ENCODE measurements at places on chromosomes 1 and 21.
A peak's percentile ranks its signal among the peaks of the same experiment; 100 is the strongest.

GRCh38 chr1:15975805-15976680 is at the start of gene ZBTB17:
Gene ZBTB17 (minus strand): TSS chr1:15976101. CDS start chr1:15948495, 27,606 bp downstream.
- peak; percentile 98 for DNase-seq

DNA sequence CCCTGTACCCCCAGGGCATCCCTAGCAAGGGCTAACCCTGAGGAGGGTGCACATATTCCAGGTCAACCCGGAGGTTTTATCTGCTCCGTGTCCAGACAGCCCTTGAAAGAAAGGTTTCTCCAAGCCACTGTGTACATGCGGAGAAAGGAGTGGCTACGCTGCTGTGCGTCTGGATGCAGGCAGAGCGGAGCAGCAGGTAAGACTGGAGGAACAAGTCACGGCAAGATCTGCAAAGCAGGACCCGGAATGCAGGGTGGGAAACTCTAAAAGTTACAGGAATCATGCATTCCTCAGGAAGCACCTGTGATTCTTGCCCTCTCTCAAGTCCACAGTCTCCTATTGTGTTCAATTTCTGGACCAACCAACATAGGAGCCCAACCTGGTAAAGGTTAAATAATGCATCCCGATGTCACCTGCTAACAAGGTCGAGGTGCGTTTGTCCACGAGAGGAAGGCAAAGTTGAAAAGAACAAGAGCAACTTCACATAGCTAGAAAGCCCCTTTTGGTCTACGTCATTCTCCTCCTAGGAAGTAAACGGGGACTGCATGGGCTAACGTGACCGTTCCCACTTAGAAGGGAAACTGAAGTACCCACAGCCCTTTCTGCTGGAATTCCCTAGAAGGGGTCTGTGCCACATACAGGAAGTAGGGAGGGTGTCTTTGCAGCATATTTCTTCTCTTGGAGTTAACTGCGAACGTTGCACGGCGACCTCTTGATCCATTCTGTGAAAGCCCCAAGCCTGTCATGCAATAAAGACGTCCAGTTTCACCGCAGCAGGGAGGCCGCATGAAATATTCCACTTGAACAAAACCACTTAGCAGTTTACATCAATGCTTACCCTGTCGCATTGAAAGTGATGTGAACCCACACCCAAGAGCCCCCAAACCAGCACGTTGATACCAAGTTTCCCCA is 5.8 kb downstream of the TIAM1 start:
- no peak for DNase-seq

DNA sequence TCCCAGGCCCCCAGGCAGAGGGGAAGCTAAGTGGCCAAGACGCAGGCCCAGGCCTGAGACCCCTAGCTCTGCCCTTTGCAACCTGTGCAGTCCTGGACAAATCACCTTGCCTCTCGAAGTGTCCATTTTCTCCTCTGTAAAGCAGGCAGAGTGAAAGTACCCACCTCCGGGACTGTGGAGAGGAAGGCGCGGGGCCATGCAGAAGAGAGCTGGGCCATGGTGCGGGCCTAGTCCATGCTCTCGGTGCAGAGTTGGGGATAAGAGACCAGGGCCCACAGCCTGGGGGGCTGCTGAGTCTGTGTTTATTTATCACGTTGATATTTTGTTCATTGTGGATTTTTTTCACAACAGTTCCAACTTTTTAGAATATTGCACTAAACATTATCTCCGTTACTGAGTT is 160.2 kb upstream of the VAMP3 start:
- no peak for DNase-seq

DNA sequence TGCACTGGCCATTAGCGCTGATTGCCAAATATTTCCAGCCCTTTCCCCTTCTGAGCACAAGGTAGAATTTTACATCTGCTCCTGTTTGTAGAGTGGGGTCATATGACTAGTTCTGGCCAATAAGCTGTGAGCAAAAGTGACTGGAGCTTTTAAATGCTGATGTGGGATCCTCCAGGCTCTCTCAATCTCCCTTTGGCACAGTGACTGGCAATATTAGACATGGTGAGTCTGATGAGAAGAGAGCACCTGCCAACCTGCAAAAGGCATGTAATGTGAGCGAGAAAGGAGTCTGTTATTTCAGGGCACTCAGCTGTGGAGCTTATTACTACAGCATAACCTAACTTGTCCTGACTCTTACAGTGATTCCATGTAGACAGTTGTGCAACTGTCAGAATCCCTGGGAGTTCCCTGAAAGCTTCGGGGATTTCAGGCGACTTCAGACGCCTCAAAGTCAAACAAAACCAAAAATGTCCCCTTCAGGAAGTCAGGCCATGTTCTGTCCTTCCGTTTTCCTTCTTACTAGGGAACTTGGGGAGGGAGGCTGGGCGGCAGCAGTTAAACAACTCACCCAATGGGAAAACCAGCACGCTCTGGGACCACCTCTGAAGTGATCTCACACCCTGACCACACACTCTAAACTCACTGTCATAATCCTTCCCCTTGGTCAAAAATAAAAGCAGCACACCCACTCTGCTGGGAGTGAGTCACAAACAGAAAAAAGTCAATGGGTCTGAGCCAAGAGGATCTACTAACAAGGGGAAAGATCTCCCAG is 3.6 kb upstream of the RASSF5 start:
- peak; percentile 96 for DNase-seq

DNA sequence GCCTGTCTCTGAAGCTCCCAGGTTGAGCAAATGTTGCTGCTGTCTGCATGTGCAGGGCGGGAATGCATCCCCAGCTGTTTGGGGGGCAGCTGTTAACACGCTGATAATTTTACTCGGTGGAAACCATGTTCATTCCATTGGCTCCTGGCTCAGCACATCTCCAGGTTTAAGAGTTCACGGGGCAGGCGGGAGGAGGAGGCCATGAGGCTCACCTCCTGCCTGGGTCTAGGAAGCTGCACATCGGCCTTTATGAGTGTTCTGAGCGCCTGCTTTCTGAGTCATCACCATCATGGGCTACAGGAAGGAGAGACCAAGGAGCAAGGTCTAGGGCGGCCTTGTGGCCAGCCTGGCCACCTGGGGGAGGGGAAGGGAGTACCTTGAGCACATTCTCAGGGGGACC is 29.7 kb downstream of the AJAP1 start:
- no peak for DNase-seq

DNA sequence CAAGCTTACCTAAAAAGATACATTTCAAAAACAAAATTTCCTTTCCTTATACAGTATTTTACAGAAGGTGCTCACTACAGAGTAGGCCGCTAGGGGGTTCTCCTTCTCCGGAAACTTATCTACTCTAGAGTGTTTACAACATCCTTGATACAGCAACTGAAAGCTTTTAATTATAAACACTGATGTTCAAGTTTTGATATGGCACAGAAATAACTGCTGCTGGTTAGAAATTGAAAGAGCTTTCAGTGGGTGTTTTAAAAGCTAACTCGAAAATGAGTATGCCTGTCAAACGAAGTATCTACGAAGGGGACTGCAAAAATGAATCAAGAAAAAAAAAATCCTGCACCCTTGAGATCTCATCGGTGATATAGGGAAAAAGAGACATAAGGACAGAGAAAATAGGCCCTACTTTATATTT is 1.0 kb downstream of the YOD1 start:
- peak; percentile 64 for DNase-seq

DNA sequence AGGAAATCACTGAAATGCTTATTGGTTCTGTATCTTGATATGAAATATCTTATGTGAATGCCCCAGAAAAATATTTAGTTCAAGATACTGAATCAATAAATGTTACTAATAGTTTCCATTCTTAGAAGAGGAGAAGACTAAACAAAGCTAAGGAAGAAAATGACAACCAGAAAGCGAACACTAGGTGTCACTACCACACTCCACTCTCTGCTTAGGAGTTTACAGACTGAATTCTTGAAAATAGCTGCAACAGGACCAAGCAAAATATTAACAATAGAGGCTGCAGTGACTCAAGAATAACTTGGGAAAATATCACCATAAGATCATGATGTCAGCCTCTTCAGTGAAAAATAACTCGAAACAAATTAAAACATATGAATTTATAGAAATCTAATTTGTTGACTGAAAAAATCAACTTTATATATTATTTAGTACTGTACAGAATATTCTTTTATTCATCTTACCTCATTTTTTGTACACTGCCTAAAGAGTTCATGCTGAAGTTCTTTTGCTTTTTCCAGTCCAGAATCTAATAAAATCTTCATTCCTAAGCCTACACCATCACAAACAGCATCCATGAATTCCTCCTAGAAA is 61.6 kb downstream of the KIF14 start:
- peak; percentile 56 for DNase-seq

DNA sequence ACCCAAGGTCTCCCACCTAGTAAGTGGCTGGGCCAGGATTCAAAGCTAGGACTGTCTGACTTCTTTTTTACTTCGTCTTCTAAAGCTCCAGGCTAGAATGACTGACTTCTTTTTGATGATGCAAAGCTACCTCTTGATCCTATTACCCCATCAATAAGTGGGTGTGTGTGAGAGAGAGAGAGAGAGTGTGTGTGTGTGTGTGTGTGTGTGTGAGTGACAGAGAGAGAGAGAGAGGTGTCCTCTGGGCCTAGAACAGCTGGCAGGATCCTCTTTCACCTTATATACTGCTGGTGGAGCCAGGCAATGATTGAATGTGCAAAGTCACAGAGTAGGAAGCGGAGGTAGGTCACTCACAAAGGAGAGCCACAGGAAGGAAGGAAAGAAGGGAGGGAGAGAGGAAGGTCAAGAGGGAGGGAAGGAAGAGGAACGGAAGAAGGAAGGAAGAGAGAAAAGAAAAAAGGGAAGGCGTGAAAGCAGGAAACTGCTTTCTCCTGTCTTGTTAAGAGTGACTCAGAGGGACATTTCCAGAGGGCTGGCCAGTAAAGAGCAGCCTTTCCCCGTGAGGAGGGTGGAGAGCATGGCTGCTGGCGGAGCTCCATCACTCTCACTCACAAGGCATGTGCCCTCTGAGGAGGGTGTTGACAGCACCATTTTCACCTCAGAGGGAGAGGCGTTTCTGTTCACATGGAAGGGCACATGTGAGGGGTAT is 68.9 kb downstream of the CDC7 start:
- peak; percentile 90 for DNase-seq

- DNase-seq = no peak
Measured at GRCh38 chr1:171252482-171252881, 4.2 kb downstream of the FMO1 start.

- no peak for DNase-seq
Measured at GRCh38 chr21:21434944-21435343, 436.7 kb downstream of the NCAM2 start.

- DNase-seq = no peak
Measured at GRCh38 chr1:115063228-115063901, 25.9 kb downstream of the TSPAN2 start.

- DNase-seq = no peak
Measured at GRCh38 chr1:215669806-215670491, 102.8 kb downstream of the KCTD3 start.

DNA sequence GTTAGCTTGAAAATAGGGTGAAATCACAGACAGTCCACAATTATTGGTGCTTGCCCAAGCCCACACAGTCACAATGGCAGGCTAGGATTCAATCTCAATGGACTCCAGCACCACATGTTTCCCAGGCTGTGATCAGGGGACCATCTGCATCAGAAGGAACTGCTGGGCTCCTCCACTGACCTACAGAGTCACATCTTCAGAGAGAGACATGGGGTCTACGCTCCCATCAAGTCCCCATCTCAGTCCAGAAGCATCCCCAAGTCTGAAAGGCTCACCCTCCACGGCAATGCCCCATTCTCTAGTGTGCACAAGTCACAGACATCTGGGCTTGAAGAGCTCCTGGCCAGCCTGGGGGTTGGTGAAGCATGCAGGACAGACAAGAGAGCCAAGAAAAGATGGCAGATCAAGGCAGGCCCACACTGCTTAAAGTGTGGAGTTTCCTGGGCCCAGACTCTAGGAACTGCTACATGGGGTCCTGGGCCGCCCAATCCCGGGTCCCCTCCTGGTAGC is 262.5 kb downstream of the NPHP4 start:
- DNase-seq = no peak

DNA sequence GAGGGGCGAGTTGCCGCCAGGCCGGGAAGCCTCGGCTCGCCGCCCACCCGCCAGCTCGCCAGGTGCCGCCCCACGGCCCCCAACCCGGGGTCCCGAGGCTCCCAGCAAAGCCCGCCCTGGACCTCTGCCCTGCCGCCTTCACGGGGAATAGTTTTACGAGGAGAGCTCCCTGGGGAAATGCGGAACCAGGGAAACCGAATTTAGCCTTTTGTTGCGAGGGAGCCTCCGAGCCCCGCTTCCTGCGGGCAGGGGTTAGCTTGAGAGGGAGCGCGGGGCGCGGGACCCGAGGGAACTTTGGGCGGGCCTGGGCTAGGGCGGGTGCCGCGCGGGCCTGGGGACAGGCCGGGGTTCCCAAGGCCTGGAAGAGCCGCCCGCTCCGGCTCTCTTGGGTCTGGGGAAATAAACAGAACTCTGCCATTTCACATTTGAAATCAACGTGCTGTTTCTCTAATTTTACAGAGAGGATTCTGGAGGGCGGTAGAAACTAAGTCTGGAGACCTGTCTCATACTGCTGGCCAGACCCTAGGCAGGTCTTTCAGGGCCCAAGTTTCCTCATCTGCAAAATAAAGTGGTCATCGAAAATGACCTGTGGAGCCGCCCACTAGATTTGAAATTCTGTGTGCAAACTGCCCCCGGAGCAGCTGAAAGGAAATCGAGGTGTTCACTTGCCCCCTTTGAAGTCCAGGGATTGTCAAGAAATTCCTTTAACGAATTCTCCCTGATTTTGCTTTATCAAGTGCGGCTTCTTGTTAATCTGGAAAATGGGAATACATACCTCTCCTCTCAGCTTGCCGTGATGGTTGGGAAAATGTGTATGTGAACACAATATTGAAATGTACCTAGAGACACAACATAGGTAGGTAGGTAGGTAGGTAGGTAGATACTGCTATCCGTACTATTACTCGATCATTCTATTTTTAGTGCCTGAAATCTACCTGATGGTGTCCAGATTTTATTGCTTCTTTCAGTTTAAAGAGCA is 749 bp upstream of the GLUL start:
- DNase-seq = no peak

GRCh38 chr1:223810586-223810985 is 35.2 kb downstream of the TP53BP2 start:
- no peak for DNase-seq

DNA sequence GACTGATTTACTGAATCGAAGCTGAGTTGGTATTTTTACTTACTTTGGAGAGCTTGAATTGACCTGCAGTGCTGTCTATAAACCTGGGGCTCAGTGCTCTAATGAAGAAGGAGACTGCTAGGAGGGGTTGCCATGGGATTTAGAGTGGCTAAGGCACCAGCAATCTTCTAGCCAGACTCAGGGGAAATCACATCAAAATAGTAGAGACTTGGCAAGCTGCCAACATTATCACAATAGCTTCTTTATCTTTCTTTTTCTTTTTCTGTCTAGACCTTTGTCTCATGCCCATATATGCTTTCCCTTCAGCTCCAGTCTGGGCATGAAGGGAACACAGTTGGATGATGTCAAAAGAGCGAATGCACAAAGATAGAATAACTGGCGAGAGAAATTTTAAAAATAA is 301.1 kb upstream of the DPYD start:
- no peak for DNase-seq

GRCh38 chr1:228416217-228416933 is at the start of gene TRIM17:
Gene TRIM17 (minus strand): TSS chr1:228416861. CDS start chr1:228415072, 1,789 bp downstream.
- DNase-seq = peak; percentile 82
